ENCODE measurements at places on chromosomes 12 and 14.
A peak's percentile ranks its signal among the peaks of the same experiment; 100 is the strongest.

DNA sequence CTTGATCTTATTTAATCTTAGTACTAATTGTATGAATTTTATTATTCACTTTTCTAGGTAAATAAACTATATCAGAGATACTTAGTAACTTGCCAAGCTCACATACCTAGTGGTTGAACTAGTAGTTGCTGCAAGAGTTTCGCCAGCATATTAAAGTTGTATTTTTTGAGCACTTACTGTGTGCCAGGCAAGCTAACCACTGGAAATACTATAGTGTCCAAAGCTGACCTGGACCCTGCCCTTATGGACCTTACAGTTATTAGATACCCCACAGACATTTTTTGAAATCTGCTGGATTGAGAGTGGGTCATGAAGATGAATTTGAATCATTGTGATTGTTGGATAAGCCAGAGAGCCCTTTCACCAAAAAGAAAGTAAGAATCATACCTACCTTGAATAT, 125.0 kb downstream of the RAD51B start:
- peaks cover 7% of the 10 kb centered on the region for H3K36me3 ChIP-seq
- no peak overlapping the region for H3K4me3 ChIP-seq
- peak overlapping the region; percentile 82 for H3K27ac ChIP-seq
- peaks cover 54% of the 10 kb centered on the region for H3K4me1 ChIP-seq

GRCh38 chr14:59356312-59356711, 108.9 kb downstream of the GPR135 start:
- no peaks in the 10 kb centered on the region for H3K27me3 ChIP-seq
- no peak overlapping the region for H3K4me3 ChIP-seq
- peaks cover 50% of the 10 kb centered on the region for H3K36me3 ChIP-seq
- H3K27ac ChIP-seq, result no peak overlapping the region
- no peak for DNase-seq

GRCh38 chr14:70602254-70602653, 1.8 kb upstream of the MED6 start:
- H3K27ac ChIP-seq, result no peak overlapping the region
- H3K4me1 ChIP-seq, result peaks cover 26% of the 10 kb centered on the region
- no peaks in the 10 kb centered on the region for H3K36me3 ChIP-seq

- no peak for DNase-seq
- no peaks in the 10 kb centered on the region for H3K27me3 ChIP-seq
- no peaks in the 10 kb centered on the region for H3K36me3 ChIP-seq
- H3K4me1 ChIP-seq, result no peaks in the 10 kb centered on the region
Observed at GRCh38 chr12:97305651-97306050, 157.0 kb upstream of the RMST start.

GRCh38 chr14:94593376-94593748, 12.1 kb downstream of the SERPINA5 start:
- peaks cover 13% of the 10 kb centered on the region for H3K27me3 ChIP-seq
- no peak overlapping the region for H3K27ac ChIP-seq
- no peaks in the 10 kb centered on the region for H3K4me1 ChIP-seq
- H3K36me3 ChIP-seq, result no peaks in the 10 kb centered on the region
- no peak overlapping the region for H3K4me3 ChIP-seq

- no peak overlapping the region for H3K27ac ChIP-seq
- no peaks in the 10 kb centered on the region for H3K4me1 ChIP-seq
- H3K27me3 ChIP-seq, result peaks cover 45% of the 10 kb centered on the region
- DNase-seq, result no peak
- no peaks in the 10 kb centered on the region for H3K36me3 ChIP-seq
- no peak overlapping the region for H3K4me3 ChIP-seq
Observed at GRCh38 chr14:92259613-92260357, 63.2 kb upstream of the SLC24A4 start.

DNA sequence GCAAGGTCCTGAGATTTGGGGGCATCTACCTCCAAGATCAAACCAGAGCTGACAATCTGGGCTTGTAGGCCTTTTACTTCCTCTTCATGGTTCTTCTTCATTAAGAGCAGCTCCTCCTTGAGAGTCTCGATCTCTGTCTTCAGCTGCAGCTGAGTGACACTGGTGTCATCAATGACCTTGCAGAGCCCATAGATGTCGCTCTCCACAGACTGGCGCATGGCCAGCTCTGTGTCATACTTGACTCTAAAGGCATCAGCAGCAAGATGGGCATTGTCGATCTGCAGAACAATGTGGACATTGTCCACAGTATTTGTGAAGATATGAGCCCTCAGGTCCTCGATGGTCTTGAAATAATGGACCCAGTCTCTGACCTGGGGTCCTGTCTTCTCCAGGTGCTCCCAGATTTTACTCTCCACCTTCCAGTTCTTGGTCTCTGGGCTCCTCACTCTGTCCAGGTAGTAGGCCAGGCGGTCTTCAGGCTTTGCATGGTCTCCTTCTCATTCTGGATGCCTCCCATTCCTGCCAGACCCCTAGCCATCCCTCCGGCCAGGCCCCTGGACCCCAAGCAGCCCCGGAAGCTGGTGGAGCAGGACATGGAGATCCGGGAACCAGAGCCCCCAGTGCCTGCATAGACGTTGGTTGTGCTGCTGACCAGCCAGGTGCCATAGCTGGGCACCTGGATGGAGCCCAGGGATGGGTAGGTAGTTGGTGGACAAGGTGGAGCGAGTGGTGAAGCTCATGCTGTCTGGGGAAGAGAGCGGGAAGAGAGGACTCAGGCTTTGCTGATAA, 141.0 kb downstream of the MSRB3 start:
- peaks cover 40% of the 10 kb centered on the region for H3K36me3 ChIP-seq
- no peak overlapping the region for H3K27ac ChIP-seq
- H3K4me1 ChIP-seq, result no peaks in the 10 kb centered on the region

Data from mesothelial cell of epicardium (in vitro differentiated cells).